ENCODE measurements at places on chromosomes 5 and 9.

- DNase-seq: no peak
These were observed 6.3 kb downstream of the TMEM38B start for GRCh38 chr9:105700668-105701067.

DNA sequence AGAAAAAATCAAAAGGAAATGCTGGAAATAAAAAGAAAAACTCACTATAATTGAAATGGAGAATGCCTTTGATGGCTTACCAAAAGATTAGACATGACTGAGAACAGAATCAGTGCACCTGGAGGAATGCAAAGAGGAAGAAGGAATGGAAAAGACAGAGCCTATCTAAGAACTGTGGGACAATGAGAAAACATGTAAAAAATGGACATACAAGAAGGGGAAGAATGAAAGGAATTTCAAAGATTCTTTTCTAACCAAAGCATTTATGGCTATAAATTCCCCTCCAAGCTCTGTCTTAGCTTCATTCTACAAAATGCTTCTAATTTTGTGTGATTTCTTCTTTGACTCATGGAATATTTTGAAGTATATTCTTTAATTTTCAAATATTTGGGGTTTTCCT is 47.5 kb upstream of the CLK4 start:
- no peak for DNase-seq

- DNase-seq: no peak
These were observed 9.0 kb downstream of the TTLL11 start for GRCh38 chr9:122084026-122084675.

DNA sequence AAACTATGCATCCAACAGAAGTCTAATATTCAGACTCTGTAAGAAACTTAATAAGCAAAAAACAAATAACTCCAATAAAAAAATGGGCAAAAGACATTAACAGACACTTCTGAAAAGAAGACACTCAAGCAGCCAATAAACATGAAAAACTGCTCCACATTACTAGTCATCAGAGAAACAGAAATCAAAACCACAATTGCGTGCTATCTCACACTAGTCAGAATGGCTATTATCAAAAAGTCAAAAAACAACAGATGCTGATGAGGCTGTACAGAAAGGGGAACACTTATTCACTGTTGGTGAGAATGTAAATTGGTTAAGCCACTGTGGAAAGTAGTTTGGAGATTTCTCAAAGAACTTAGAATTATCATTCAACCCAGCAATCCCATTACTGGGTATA is 101.2 kb upstream of the TRIM32 start:
- no peak for DNase-seq

DNA sequence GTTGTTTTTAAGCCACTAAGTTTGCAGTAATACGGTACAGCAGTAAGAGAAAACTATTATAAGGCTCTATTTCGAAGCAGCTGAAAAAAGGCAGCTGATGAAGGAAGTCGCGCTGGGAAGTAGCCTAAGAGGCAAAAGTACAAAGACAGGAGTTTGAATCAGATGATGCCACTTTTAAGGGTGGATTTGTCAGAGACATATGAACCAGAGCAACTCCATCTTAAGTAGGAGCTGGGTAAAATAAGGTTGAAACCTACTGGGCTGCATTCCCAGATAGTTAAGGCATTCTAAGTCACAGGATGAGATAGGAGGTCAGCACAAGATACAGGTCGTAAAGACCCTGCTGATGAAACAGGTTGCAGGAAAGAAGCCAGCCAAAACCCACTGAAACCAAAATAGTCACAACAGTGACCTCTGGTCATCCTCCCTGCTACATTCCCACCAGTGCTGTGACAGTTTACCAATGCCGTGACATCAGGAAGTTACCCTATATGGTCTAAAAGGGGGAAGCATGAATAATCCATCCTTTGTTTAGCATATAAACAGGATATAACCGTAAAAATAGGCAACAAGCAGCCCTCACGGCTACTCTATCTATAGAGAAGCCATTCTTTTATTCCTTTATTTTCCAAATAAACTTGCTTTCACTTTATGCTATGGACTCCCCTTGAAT is 91.8 kb upstream of the PRSS3 start:
- DNase-seq: no peak

DNA sequence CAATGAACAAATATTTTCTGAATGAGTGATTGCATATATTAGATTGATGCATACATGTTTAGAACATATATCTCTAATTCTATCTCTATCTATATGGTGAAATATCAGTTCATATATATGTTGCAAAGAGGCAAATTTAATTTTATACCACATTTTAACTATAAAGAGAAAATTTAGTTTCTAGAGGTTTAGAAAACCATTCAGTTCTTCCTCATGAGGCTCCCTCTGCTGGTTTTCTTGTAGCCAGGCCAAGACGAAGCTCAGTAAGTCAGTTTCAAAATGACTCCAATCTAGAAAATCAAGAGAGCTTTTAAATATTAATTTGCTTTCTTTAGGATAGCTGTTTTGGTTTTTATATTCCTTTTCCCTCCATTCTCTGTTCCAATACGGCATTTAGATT is 312.1 kb downstream of the TMEM232 start:
- DNase-seq: no peak

DNA sequence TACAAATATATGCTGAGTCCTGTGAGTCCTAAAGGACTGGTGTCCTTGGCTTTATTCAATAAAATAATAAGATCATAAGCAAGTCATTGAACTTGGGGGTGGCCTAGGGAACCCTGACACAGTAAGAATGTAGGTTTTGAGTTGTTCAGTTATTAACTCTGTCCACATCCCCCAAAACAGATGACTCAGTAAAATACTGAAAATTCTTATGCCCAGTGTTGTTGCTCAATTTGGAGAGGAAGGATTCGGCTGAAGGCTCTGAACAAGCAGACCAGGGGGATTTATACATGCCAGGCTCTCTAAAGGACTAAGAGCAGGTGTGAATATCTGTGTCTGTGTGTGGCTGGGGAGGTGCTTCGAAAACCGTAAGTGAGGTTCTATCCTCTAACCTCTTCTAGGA is 173.7 kb downstream of the RMI1 start:
- no peak for DNase-seq

GRCh38 chr9:88792502-88792901 is 198.8 kb upstream of the S1PR3 start:
- DNase-seq: no peak

DNA sequence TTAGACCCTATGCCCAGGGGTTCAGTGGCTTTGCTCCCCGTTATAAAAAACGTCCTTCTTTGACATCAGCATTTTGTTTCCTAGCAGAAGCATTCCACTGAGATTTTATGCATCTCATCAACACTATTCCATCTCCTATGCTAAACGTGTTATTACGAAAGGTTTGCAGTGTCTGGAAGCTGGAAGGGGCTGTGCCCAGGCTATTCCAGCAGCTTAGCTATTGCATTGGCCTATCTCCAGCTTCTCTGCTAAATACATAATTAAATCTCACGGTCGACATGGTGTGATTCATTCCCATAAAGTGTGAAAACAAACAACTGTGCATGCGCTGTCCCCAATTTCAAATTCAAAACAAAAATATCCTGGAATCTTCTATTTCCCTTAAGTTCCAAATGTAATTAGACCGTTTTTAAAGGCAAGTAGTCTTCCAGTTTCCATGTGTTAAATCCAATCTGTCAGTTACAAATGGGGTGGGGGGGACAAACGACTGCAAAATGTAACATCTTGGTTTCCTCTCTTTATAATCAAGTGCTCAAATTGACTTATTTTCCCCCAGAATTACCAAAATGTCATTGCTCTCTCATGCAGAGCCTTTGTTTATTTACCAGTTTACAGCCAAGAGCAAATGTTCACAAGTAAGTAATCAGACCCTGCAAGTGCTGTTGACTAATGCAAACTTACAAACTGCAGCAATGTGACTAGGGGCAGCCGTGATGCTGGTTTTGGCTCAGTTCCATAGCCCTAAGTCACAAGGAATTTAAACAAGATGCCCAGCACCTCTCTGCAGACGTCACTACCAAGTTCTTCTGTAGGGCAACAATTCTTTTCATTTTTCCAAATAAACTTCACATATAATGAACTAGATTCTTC is 212.3 kb upstream of the RORB start:
- no peak for DNase-seq

GRCh38 chr5:157469687-157470086 is 9.7 kb downstream of the NIPAL4 start:
- DNase-seq: no peak

GRCh38 chr9:123353984-123354591 is 1.9 kb upstream of the CRB2 start:
- peak; percentile 59 for DNase-seq

- DNase-seq: no peak
These were observed 16.0 kb upstream of the JADE2 start for GRCh38 chr5:134509308-134510040.

DNA sequence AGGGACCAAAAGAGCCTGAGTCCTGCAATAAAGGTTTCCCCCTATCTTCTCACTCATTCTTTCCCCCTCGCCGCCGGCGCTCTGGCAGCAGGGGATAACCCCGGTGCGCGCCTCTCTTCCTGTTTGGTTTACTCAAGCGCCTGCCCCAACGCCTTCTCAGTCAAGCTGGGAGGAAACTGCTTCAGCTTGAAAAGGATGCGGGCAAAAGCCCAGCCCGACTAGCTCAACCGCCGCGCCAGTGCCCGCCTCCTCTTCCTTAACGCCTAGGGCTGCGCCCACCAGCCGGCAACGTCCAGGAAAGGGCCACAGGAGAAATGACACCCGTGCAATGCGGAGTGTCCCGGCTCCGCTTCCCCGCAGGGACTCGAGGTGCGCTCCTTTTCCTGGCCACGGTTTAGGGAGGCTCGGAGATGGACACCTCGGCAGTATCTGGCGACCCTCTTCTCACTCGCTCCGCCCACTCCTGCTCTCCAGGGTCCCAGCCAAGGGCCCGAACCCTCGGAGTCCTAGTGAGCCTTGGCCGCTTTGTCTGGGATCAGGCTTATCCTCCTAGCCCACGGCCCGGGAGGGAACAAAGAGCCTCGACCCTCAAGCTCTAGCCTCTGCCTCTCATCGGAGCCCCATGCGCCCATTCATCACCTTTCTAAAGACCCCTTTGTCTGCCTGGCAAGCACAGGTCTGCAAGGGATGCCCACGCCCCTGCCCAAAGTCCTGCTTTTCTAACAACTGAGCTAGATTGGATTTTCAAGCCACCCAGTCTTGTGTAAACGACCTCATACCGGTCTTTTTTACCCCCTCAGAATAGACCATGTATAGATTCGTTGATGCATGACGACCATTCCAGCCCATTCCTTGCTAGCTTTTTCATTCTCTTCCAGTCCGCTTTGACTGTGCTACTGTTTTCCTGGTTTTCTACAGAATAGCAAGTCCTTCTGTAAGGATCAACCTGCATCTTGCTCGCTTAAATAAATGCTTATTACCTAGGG is 2.0 kb downstream of the ST8SIA4 start:
- DNase-seq: peak; percentile 58

- DNase-seq: peak; percentile 47
These were observed at the start of gene SGCD for GRCh38 chr5:156326718-156327259. TSS of gene SGCD (plus strand) at chr5:156327164.

Data from left lobe of liver (tissue), 2 donors.